Progenitor cell of endocrine pancreas (in vitro differentiated cells): ENCODE measurements at places on chromosomes 12 and 14.

DNA sequence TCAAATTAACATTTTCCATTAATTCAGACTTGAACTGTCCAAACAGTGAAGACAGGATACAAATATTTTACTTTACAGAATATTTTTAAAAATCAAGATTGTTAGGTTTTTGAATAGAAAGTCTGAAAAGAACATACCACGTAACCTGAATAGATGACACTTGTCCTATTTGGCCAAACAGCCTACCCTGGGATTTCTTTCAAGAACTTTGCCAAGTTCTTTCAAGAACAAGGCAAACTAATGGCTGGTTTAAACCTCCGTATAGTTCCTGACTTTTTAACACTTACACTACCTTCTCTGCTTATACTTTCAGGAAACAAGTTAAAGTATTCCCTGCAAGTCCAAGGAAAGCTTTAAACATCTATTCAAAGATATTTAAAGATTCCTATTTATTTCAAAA, 35.0 kb downstream of the MAP4K5 start:
- no peak for DNase-seq
- H3K27me3 ChIP-seq = no peaks in the 10 kb centered on the region
- H3K4me3 ChIP-seq = no peak overlapping the region
- peaks cover 2% of the 10 kb centered on the region for H3K4me1 ChIP-seq

DNA sequence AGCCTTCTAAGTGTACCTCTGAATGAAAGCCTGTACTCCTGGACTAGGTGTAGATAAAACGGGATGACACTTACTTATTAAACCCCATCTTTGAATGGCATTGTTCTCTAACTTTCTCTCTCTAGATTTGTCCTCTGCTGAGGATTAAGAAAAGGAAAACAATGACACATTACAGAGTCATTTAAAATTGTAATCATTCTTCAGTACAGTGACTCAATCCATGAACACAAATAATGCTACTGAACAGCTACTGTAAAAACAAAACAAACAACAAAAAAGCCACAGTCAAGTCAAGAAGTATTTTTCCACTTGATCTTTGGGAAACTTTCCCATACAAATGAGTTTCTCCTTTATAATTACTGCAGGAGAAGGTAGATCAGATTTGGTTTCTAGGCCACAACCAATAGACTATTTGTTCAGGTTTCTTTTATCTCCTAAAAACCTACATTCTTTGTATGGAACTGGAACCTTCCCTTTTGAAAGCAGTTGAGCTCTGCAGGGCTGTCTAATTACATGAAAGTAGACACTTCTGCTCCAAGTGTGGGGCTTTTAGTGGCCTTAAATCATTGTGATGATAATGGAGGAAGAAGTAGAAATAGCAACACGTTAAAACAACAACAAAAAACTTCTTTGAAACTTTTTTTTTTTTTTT, 219.1 kb downstream of the ESR2 start:
- peaks cover 6% of the 10 kb centered on the region for H3K4me1 ChIP-seq
- peaks cover 31% of the 10 kb centered on the region for H3K36me3 ChIP-seq
- no peak overlapping the region for H3K4me3 ChIP-seq
- no peak overlapping the region for H3K27ac ChIP-seq
- DNase-seq = no peak

DNA sequence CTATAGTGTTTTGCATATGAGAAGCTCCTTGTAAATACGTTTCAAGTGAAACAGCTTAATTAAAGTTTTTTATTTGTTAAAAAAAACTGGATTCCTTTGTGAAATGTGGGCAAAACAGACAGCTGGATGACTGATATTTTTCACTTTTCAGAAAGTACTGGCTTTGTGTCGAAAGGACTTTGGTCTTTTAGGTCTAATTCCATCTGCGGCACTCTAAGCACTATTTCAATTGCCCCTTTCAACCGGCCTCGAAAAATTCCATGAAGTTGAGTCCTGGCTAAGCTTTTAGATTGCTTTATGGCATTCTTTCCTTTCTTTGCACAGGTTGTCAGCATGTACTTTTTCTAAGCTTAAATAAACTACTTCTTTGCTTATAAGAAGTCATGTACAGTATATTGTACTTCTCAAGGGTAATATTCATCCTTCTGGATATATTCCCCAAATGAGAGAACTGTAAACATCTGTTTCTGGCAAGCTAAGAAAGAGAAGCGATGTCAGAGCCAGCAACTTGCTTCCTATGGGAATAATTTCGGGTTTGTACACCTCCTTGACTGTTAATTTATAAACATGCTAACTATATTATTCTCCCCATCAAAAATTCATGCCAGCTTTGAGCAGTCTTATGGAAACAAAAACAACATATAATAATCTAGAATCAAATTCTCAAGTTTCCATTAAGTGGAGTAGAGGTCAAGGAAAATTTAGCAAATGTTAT, 611.3 kb downstream of the ETNK1 start:
- peaks cover 7% of the 10 kb centered on the region for H3K4me1 ChIP-seq
- no peak overlapping the region for H3K4me3 ChIP-seq
- H3K27me3 ChIP-seq = no peaks in the 10 kb centered on the region
- no peak for DNase-seq

DNA sequence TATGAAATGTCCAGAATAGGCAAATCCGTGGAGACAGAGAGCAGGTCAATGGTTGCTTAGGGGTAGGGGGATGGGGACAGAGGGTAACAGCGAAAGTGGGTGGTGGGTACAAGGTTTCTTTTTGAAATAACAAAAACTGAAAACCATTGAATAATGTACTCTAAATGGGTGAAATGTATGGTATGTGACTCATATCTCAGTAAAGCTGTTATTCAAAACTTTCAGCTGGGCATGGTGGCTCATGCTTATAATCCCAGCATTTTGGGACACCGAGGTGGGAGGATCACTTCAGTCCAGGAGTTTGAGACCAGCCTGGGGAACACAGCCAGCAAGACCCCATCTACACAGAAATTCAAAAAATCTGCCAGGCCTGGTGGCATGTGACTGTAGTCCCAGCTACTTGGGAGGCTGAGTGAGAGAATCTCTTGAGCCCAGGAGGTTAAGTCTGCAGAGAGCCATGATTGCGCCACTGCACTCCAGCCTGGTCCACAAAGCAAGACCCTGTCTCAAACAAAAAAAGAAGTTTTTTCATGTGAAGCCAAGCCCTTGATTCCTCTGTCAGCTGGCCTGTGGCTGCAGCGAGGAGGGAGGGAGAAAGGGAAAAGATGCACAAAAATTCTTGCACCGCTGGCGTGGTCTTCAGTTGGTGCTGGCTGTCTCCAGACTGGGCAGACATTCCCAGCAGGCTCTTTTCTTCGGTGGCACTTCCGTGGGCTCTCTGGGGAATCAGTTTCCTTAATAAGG, 248.2 kb downstream of the SLC41A2 start:
- H3K27ac ChIP-seq = no peak overlapping the region
- DNase-seq = no peak
- H3K27me3 ChIP-seq = peaks cover 7% of the 10 kb centered on the region
- H3K4me1 ChIP-seq = peaks cover 28% of the 10 kb centered on the region

- no peak overlapping the region for H3K27ac ChIP-seq
- H3K4me1 ChIP-seq = no peaks in the 10 kb centered on the region
- no peak for DNase-seq
- H3K4me3 ChIP-seq = no peak overlapping the region
These were observed 96.6 kb downstream of the CFAP54 start for GRCh38 chr12:96585977-96586376.
